ENCODE measurements at places on chromosomes 1 and 21. TPM values are rescaled to one million over a fixed set of nuclear protein-coding genes. Genes with fewer than 3 reads are reported as not detected.

Gene ASCL5
- total RNA-seq, result not detected

Gene CAMK1G
- 0.19 TPM for total RNA-seq

Gene SESN2
- 7.8 TPM for total RNA-seq

Gene FRRS1
- total RNA-seq, result 3.4 TPM

Gene PCP4L1
- total RNA-seq, result 1.6 TPM

Gene COL24A1
- 1.2 TPM for total RNA-seq

Gene AQP10
- not detected for total RNA-seq

Gene PLCH2
- total RNA-seq, result 0.72 TPM

Gene LEPR
- 51.1 TPM for total RNA-seq

Gene S100A7A
- total RNA-seq, result 0.79 TPM

Gene DTL
- 0.54 TPM for total RNA-seq

Gene RASAL2
- 18.4 TPM for total RNA-seq

Gene HOOK1
- not detected for total RNA-seq

Data from gastroesophageal sphincter (tissue), 4 donors.